ENCODE measurements at places on chromosomes 5 and 9. TPM values are rescaled to one million over a fixed set of nuclear protein-coding genes. Genes with fewer than 3 reads are reported as not detected.

The CDC42SE2 gene
- 24.6 TPM for total RNA-seq

The CHD1 gene
- total RNA-seq, result 88.7 TPM

The SLC25A2 gene
- total RNA-seq, result 0.30 TPM

The POU5F2 gene
- 1.2 TPM for total RNA-seq

The PCDHA7 gene
- 0.74 TPM for total RNA-seq

The BAAT gene
- 0.23 TPM for total RNA-seq

The NPR2 gene
- 30.6 TPM for total RNA-seq

The PFN3 gene
- not detected for total RNA-seq

The MZB1 gene
- not detected for total RNA-seq

The SYK gene
- total RNA-seq, result not detected

The ARL10 gene
- total RNA-seq, result 23.8 TPM

The IRGM gene
- not detected for total RNA-seq

The C9orf152 gene
- total RNA-seq, result not detected

The PPIC gene
- total RNA-seq, result 70.4 TPM

The FBXW5 gene
- 159 TPM for total RNA-seq

The SLC9A3 gene
- 0.65 TPM for total RNA-seq

The GNA14 gene
- not detected for total RNA-seq

The FAM200C gene
- total RNA-seq, result 4.8 TPM

The HTR4 gene
- total RNA-seq, result not detected

The GARIN3 gene
- not detected for total RNA-seq

The CEP78 gene
- total RNA-seq, result 22.9 TPM

The IFNB1 gene
- total RNA-seq, result 0.30 TPM

The PCDHGB4 gene
- 27.3 TPM for total RNA-seq

The NR5A1 gene
- total RNA-seq, result not detected

The ITK gene
- total RNA-seq, result not detected

The FAT2 gene
- total RNA-seq, result 0.05 TPM

The PLPPR1 gene
- total RNA-seq, result not detected

The FAM174A gene
- 34.7 TPM for total RNA-seq

The KYAT1 gene
- total RNA-seq, result 6.5 TPM

The PCDHA4 gene
- 0.89 TPM for total RNA-seq

The CTNND2 gene
- under 0.01 TPM for total RNA-seq

The CARD9 gene
- total RNA-seq, result 1.8 TPM

The CD14 gene
- total RNA-seq, result 0.59 TPM

The CDK5RAP2 gene
- total RNA-seq, result 19.0 TPM

The GABRA1 gene
- not detected for total RNA-seq

All from smooth muscle cell of the umbilical artery (primary cell).